Endodermal cell (in vitro differentiated cells): ENCODE measurements at places on chromosomes 7 and 10.

DNA sequence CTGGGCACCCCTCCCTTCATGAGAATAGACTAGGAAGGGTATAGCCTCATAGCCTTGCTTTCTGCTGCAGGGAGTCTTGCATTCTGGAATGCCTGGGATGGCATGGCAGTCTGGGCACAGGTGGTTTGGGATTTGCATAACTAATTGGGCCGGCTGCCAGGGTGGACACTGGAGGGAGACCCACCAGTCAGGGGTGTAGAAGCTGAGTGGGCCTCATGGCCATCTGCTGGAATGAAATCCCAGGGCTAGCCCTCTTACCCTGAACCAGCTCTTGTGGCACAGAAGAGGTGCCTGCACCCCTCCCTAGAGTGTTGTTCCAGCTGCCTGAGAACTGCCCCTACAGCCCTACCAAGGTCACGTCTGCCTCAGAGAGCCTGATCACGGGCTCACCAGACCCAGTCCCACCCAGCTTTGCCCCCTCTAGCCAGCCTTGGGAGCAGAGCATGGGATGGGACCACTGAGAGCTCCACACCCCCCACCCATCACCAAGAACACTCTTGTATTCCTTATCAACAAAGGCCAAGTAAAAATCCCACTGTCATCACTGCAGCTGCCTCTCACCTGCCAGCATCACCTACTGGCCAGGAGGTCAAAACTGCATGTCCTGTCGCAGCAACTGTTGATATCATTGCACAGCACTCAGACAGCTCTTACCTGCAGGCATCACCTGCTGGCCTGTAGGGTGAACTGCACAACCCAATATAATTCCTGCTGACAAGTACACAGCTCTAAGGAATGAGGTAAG is 148.9 kb downstream of the ZEB1 start:
- DNase-seq, result peak; percentile 82

GRCh38 chr10:59536167-59537014 is 173.3 kb downstream of the SLC16A9 start:
- DNase-seq, result no peak

DNA sequence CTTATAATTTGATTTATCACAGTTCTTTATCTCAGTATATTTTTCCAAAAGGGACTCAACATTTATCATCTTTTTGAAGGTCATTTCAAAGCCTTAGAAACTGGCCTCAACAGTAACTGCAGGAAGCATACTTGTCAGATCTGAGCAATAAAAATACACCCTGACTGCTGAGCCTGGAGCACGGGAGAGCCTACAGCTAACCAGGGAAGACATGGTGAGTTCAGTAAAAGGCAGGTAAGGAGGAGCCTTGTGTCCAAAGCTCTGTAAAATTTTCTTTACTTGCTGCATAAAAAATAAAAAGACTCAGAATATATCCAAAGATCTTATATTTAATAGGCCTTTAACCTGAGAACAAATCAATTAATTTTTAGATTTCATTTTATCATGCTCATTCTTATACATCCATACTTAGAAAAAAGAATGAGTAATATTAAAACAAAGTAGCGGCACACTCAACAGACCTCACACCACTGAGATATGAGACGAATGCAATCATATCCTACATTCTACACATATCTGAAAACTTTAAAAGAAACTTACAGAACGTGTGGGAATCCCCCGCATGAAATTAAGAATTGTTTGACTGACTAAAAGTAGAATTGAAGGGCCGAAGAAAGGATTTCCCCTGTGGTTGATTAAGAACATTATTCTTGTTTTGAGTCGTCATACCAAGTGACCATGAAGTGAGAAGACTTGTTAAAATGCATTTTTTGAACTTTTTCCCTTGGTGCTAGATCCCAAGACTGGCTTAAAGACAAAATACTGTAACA is 296.4 kb upstream of the MKLN1 start:
- DNase-seq, result no peak

DNA sequence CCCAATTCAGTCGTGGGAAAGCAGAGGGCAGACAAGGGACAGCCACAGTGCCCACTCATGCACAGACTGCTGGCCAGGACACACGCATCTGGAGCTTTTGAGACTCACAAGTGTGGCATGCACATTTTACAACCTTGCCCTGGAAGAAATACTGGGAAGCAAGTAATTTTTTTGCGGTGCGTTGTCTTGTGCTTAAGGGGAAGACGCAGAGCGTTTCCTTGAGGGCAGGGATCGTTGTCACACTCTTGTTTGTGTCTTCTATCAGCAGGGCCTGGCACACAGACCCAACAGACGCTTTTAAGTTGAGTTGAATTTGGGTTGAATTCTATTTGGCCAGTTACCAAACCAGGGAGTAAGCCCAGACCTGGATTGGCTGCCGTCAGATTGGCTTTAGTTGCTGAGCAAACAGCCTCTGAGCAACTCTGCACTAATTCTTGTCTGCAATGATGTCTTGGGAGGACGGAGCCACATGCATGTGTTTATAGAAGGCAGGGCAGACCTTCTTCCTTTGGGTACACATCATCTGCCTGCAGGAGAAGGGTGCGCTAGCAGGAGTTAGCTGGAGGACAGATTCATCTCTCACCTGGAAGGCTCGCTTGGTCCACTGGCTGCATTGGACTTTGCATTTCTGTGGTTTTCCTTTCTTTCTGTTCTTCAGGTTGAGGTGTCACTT is 38.4 kb downstream of the IL2RA start:
- no peak for DNase-seq

GRCh38 chr7:155372782-155373358 is 75.2 kb downstream of the INSIG1 start:
- DNase-seq, result peak; percentile 77

- no peak for DNase-seq
Measured at GRCh38 chr7:38229884-38230642, 43.4 kb downstream of the TARP start.

DNA sequence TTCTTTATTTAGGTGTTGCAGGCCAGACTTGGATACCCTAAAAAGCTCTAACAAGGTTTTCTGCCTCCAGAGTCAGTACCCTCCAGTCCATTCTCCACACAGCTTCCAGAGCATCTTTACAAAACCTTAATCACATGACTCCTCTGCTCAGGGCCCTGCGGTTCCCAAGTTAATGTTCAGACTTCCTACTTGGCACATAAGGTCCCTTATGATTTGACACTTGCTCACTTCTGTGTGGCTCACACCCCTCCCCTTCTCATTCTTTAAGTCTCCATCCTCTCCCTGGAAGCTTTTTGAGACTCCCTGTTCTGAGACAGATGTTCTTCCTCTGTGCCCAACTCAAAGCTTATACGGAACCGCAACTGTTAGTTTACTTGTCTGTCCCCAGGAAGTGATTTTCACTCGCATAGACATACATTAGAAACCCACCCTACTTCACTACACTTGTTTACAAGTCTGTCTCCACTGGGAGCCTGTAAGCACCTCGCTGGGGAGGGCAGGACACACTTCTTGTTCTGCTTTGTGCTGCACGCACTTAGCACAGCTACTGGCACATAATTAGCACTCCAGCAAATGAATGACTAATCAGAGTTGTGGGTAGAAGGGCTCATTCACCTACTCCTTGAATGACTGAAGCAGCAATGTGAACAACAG is 154.3 kb upstream of the LAMB4 start:
- no peak for DNase-seq

GRCh38 chr7:101739775-101740398 is 77.5 kb upstream of the CUX1 start:
- no peak for DNase-seq

DNA sequence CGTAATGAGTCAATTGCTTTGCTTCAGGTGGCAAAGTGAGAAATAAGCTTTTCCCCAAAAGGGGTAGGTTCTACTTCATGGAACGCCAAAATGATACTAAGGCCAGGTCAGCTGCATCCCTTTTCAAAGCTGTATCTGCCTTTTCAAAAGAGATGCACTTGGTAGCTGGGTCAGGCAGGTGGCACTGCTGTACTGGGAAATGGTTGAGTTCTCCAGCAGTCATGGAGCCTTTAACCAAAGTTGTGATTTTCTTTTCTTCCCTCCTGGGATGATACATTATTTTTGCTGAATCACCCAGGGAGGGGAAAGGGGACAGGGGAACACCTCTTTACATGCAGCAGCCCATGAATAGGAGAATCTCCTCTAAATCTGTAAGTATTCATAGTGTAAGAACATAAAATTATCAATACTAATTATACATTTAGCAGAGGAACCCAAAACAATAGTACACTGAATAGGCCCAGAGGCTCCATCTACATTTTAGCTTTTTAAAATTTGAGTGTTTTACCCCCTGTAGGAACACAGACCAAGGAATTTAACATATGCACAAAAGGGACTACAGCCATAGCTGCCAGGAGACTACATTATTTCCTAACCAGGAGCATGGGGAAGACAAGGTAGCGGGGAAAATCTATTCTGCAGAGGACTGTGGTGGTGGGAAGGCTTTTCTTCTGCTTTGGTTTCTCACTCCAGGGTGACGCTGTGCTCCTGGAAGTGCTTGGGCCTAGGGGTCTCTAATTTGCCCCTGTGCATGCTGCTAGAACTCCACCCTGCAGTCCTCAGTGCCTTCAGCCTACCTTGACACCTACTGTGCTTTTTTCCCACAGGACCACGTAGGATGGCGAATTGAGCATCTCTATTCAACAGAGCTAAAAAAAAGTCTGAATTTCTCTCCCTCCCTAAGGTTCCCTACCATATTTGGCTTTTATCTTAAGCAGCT is 6.4 kb upstream of the GPR22 start:
- DNase-seq, result peak; percentile 79

DNA sequence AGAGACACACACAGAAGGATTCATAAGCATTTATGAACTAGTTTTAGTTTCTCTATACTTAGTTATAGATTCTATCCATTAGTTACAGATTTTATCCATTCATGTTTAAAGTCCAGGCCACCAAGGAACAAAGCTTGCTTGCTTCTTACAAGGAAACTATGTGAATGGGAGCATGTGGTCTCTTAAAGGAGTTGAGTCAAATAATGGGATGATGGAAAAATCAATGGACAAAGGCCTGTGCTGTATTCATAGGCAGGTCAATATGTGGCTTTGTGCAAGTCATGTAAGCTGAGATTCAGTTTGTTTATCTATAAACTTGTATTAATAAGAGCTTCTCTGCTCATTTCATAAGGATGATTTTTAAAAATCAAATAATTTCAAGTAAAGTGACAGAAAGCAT is 172.8 kb upstream of the CDK1 start:
- DNase-seq, result no peak

DNA sequence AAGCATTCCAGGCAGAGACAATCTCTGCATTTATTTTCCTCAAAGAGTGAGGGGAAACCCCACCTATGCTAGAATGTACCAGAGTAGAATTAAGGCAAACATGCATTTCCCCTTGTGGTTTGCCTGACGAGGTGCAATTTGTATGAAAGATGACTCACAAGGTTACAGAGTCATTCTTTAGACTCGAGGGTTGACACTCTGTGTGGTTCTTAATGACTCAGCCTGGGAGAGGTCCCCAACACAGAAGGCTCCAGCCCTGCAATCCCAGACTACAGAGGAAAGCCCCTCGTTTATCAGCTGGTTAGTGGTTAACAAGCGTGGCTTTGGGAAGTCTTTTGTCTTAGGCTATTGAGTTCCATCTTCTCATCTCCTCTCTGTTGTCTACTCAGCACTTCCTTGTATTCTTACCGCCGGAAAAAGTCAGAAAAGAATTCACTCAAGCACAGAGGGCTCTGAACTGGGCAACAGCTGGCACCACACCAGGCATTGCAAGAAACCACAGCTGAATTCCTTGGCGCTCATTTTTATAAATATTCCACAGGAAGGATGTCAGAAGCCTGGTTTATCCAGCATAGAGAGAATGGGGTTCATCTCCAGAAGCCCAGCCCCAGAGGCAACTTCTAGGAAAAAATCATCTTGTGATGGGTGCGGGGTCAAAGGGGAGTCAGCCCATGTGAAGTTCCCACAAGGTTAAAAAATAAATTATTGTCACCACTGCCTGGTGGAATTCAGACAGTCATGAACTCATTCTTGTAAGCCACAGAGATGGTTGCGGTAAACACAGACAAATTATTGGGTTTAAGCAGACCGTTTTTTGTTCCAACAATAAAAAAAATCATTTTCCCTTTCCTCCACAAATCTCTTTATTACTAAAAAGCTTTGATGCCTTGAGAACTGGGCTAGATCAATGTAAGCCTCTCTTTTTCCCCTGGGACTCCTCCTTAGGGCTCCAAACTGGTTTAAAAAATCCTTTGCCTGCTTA is 24.5 kb upstream of the SVIL start:
- no peak for DNase-seq
